ENCODE measurements at places on chromosomes 3 and 15.

GRCh38 chr3:10680796-10681195, 135.2 kb upstream of the SLC6A11 start:
- DNase-seq: no peak

DNA sequence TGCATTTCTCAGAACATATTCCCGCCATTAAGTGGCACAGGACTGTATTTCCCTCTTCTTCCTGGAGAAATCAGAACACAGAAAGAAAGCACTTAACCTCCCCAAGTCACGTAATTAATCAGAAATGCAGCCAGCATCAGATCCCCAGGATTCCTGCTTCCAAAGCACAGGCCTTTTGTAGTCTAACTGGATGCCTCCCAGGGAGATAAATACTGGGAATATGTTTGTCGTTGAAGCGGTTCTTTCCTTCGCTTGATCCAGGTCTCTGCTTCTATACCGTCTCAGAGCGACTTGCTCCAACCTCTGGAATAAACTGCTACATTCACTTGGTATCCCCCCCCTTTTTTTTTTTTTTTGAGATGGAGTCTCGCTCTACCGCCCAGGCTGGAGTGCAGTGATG, 198.6 kb downstream of the KBTBD8 start:
- DNase-seq: no peak

DNA sequence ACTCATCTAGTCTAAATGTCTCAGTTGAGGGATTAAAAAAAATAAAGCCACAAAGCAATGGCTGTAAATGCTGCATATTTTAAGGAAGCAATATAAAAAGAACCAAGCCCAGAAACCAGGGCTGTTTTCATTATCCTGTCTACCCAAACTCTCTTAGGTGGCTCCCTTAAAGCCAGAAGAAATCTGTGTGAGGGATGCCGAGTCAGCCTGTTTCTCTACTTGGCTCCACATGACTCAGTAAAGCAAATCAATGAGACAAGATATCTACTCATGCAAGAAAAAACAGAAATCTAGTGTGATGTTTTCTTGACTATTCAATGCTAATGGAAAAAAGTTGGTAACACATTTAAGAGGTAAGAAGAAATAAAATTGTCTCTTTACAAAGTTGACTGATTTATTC, 296.2 kb downstream of the ZBTB20 start:
- DNase-seq: no peak

DNA sequence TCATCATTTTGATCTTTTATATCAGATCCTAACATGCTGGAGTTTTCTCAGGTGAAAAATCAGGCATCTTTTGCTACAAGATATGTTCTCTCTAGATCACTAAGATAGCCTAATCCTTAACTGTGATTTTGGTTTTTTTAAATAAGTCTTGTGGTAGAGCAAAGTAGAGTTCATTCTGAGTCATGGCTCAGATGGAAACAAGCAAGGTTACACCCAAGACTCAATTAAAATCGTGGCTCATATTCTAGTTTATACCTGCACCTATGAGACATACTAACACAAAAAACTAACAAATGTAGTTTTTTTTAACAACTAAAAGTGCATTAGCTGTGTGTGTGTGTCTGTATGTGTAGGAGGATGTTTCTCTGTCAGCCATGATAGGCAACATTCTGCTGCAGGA, 428.2 kb downstream of the NLGN1 start:
- DNase-seq: no peak

GRCh38 chr3:111252779-111253178, 181.2 kb downstream of the NECTIN3 start:
- peak; percentile 28 for DNase-seq

- DNase-seq: peak; percentile 66
Measured at GRCh38 chr3:129966876-129967275, 7.6 kb upstream of the TRH start.

GRCh38 chr3:14369675-14370669, 32.4 kb upstream of the SLC6A6 start:
- no peak for DNase-seq

Measured in SJCRH30 (cell line).